COR-L47 (cell line): ENCODE measurements at places on chromosomes 1 and 21.

DNA sequence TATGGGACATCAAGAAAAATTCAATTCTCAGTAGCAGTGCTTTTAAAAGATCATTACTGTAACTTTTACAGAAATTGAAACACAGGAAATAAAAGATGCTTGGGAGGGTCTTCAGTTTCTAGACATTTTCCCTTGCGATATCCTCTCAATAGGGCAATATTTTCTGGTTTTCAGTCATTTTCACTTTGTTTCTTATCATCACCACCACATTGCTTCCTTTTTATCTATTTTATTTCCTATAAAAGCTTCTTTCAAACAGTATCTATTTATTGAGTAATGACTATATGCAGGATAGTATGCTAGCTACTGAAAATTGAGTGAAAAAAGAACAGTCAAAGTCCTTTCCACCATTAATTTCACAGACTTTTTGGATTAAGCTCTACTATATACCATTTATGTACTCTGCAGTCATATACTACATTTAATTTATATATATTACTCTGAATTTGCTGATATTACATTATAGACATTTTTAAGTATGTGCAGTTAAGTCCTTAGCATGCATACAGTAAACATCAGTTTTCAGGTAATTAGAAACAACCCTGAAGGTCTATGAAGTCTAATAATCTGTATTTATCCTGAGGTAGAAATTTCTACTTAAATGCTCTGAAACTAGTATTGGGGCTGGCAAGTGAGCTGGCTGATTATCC is 18.7 kb downstream of the TRMT1L start:
- DNase-seq = no peak

- no peak for DNase-seq
Measured at GRCh38 chr21:46226146-46226545, 2.4 kb downstream of the LSS start.

DNA sequence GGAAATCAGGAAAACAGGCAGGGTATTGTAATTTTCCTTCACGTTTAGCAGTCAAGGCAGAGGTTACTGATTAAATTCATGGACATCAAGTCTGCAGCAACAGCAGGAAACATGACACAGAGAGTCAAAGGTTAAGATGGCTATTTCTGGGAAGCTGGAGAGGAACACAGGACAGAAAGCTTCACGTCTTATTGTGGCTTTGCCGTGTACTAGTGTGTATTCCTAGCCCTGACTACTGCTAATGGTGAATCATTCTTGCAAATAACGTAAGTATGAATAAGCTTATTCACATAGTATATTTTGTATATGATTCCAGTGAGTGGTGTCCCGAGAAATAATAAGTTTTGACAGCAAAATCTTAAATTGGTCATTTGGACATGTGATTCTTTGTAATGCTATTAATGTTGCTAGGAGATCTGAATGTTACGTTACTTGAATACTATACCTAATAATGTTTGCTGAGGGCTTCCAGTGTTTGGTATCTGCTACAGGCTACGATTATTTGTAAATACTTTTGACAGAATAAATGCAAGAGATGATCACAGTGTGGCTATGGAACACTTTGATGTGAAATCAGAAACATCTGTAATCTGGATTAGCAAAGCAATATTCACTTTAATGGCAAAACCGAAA is 77.4 kb downstream of the DISP1 start:
- DNase-seq = no peak

GRCh38 chr1:171904778-171905450 is 63.6 kb downstream of the DNM3 start:
- DNase-seq = no peak

DNA sequence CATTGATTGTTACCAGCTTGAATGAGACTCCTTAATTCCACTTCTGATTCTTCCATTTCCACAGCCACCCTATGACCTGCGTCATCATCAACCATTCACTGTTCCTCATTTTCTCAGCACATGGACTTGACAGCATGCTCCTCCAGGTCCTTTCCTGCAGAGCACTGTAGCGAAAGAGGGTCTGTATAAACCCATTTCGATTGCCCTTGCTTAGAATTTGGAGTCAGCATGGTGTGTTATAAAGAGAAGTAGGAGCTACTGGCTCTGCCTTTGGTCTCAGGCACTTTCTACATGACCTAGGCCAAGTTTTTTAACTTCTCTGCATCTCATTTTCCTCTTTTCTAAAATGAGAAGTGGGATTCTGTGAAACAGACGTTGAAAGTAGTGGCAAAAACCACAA is 133.8 kb downstream of the AK5 start:
- DNase-seq = no peak

DNA sequence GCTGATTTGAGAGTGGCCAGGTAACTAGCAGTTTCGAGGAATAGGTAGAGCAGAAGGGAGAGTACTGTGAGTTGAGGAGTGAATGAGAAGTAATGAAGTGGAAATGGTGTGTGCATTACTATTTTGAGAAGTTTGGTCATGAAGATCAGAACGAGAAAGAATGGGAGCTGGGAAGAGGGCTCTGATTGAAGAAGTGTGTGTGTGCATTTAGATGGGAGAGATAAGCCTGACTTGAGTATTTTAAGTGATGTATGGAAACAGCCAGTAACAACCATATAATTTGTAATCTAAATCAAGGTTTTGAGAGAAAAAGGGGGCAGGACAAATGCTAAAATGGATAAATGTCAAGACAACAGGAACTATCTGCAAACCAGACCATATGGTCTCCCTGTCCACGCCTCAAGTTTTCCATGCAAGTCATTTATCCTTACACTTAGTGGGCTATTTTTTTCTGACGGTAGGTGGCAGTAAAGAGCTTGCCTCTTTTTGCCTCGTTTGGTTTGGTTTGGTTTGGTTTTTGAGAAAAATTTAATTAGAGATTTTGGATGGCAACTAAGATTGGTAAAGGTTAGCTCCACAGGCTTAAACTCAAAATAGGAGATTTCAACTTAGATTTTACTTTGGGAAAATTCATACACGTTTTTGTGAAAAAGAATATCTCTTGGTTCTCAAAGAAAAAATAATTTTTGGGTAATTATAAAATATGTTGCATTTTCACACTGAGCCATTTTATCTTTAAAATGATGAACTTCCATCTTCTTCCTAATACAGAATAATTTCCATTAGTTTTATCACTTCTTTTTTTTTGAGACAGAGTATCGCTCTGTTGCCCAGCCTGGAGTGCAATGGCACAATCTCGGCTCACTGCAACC is 9.5 kb upstream of the B3GALNT2 start:
- DNase-seq = peak; percentile 59

DNA sequence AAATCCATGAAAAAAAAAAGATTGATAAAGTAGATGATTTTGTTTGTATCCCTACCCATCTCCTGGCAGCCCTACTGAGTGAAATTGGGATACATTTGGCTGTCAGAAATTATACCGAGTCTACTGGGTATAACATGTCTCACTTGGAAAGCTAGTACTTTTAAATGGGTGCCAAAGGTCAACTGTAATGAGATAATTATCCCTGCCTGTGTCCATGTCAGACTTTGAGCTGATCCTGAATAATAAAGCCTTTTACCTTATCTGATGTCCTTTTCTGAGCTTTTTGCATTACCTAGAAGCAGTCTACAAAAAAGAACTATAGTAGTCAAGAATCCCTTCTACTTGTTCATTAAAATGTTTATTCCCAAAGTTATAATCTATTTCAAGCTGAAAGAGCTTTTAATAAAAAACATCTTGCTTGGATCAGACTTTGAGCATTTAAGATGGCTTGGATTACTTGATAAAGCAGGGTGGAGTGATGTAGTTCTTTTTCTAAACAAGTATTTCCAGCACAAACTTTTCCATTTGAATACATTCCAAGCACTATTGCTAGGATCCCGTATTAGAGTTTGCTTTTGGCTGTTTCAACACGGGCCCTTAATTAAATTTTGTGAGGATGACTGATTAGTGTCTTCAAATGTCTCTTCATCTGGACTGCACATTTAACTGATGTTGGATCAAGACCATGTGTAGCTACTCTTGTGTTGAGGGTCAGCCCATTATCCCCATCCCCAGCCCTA is 69.2 kb downstream of the DTL start:
- no peak for DNase-seq

DNA sequence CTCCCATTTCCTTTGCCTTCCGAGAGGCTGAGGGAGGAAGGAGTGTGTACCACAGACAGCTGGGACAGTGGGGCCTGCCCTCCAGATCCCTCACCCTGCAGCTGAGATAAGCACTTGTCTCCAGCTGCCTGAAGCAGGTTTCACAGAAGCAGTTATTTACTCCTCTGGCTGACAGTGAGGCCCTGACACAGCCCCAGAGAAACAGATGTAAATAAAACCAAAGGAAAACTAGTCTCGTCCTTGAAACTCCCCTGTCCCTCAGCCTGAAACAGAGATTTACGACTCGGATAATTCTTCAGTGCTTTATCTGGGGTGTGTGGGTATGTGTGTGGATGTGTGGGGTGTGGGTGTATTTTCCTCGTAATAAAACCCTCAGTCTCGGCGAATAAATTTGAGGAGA is 181.1 kb downstream of the IGSF21 start:
- DNase-seq = no peak

DNA sequence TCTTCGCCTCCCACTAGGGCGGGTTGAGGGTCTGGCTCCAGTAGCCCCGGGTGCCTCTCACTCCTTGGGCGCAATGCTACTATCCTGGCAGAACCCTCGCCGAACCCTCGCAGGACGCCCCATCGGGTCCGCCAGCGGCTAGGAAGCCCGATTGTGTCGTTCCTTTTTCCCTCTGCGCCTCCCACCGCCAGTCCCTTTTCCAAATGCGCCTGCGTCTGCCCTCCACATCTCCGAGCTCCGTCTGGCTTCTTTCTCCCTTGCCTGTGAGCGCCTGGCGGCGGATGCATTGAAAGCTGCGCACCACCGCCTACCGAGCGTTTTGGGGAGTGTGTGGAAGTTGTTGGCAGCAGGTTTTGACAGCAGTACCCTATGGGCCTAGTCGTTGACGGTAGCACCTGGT is 1.0 kb upstream of the DIRAS3 start:
- peak; percentile 29 for DNase-seq

DNA sequence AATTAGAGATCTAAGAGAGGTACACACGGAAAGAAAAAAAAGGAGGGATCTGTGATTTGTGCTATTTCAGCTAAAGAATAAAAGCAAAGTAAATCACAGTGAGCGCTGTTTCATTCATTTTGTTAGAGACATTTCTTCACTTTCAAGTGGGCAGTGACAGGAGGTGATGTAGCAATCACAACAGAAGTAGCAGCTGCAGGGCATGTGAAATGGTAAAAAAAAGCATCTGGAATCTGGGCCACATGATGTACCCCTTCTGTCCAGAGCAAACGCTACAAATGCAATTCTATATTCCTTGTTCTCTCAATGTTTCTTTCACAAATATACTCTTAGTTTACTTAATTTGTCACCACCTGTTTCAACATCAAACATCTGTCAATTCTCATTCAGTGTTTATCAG is 786.5 kb downstream of the LRRIQ3 start:
- peak; percentile 1 for DNase-seq

- DNase-seq = no peak
Measured at GRCh38 chr1:54607821-54608565, 15.3 kb downstream of the FAM151A start.

- no peak for DNase-seq
Measured at GRCh38 chr1:193785850-193786420, 599.5 kb upstream of the B3GALT2 start.

- no peak for DNase-seq
Measured at GRCh38 chr1:192601143-192601542, 25.6 kb downstream of the RGS1 start.

DNA sequence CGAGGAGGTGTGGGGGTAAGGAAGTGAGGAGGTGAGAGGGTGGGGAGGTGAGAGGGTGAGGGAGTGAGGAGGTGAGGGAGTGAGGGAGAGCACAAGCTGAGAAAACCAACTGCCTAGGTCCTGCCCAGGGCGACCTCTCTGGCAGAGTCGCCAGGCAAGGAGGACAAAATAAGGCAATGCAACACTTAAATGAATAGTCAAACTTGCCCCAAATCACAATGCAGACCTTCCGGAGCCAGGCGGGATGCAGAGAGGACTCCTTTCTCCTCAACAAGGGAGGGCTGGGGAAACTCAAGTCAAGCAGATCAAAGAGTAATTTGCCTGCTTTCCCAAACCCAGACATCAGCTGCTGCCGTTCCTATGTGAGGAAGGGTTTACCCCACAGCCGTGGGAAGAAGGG is 86.0 kb downstream of the CCDC185 start:
- DNase-seq = no peak

GRCh38 chr1:161066694-161067093 is 3.0 kb downstream of the ARHGAP30 start:
- DNase-seq = no peak

DNA sequence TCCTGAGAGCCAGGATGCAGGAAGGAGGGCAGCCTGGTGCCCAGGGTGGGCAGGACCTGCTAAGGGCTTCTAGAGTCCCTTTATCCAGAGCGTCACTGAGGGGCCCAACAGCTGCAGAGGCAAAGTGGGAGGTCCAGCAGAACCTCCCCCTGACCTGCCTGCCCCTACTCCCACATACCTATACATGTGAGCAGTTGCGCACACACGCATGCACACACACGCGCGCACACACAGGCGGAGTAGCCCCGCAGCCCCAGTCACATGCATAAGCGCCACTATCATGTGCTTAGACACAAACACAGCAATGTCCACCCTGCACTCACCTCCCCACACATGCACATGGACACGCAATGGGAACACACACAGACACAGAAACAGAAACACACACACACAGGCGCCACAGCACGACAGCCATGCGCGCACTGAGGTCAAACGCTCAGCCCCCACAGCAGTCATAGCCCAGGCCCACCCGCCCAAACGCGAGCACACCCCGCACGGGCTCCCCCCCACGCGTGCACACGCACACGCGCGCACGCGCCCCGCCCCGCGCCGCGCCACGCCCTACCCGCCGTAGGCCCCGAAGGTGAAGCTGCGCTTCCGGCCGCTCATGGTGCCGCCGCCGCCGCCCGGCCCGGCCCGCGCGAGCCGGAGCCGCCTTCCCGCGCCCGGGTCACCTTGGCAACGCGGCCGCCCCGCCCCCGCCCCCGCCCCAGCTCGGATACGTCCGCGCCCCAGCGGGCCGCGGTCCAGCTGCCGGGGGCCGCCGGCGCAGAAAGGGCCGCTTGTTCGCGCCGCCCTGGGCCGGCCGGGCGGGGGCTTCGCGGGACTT is 17.7 kb downstream of the RAP1GAP start:
- DNase-seq = peak; percentile 72
